Stimulated activated CD8-positive, alpha-beta memory T cell treated with anti-CD3 and anti-CD28 coated beads, Interleukin-7, amount 100 ng/mL, for 24 hours (primary cell): ENCODE measurements at places on chromosomes 7 and 10.

DNA sequence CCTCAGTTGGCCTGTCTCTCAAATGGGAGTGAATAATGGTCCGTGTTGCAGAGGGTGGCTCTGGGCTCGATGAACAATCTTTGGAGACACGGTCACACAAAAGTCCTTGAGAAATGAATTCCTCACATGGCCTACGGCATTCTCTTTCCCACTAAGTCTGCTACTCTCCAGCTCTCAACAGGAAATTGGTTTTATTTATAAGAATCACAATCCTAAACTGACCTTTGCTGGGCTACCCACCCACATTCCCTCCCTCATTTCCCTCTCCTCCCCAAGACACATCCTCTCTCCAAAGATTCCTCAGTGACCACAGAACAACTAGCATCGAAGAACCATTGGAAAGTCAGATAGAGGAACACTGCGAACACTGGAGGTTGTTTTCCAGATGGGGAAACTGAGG is 4.7 kb downstream of the AFAP1L2 start:
- DNase-seq = no peak

DNA sequence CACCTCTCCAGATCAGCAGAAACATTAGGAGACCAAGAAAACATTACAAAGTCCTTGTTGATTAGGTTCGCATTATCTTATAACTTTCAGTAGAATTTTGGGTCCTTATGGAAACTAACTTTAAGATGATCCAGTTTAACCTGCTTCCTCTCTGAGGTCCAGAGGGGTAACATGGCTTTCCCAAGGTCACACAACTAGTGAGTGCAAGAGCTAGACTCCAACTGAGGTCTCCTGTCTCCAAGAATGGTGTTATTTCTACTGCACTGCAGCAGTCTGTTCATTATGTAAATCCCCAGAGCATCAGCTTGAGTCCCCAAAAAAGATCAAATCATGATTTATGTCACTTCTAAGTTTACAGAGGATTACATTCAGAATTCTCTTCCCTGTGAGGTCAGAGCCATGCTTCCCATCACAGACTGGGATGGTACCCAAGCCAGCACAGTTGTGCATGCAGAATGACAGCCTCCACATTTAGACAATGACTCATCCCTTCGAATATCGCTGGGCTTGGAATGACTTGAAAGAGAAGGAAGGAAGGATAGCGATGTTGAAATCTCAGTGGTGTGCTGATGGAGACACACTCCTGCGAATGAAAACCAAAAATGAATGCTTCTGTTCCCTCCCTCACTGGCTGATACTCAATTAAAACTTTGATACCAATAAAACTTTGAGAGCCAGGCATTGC is 163.1 kb upstream of the PLXNA4 start:
- no peak for DNase-seq

GRCh38 chr10:42548254-42548653 is 90.1 kb downstream of the ZNF33B start:
- DNase-seq = no peak

- no peak for DNase-seq
Measured at GRCh38 chr7:5375925-5376324, 47.7 kb downstream of the TNRC18 start.

DNA sequence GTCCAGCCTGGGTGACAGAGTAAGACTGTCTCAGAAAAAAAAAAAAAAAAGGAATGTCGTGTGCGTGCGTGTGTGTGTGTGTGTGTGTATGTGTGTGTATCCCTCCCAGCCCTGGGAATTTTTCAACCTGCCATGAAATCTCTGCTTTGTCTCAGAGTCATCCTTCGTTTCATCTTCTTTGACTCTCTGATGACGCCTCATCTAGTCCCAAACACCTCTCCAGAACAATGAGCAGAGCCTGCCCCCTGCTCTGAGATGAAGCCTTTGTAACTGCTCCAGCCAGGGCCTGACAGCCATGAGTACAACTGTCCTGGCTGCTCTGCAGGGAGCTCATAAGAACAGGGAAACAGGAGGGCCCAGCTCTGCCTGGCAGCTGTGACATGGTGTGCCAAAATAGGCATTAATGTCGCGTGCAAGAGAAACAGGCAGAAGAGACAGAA is 149.5 kb downstream of the FAM107B start:
- DNase-seq = no peak

GRCh38 chr10:98489561-98490481 is 43.1 kb upstream of the HPS1 start:
- no peak for DNase-seq

DNA sequence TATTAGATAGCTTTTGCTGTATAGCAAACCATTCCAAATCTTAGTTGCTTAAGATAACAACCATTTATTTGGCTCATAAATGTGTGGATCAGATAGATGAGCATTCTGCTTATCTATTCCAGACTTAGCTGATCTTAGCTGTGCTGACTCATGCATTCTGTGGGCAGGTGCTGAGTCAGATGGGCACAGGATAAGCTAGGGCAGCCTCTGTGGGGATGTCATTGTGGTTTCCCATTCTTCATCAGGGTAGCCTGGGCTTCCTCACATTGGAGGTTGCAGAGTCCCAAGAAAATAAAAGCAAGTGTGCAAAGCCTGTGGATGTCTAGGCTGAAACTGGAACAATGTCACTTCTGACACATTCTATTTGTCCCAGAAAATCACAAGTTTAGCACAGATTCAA is 917.0 kb downstream of the TYW1 start:
- DNase-seq = no peak

GRCh38 chr10:104033401-104033930 is 52.2 kb downstream of the COL17A1 start:
- no peak for DNase-seq

DNA sequence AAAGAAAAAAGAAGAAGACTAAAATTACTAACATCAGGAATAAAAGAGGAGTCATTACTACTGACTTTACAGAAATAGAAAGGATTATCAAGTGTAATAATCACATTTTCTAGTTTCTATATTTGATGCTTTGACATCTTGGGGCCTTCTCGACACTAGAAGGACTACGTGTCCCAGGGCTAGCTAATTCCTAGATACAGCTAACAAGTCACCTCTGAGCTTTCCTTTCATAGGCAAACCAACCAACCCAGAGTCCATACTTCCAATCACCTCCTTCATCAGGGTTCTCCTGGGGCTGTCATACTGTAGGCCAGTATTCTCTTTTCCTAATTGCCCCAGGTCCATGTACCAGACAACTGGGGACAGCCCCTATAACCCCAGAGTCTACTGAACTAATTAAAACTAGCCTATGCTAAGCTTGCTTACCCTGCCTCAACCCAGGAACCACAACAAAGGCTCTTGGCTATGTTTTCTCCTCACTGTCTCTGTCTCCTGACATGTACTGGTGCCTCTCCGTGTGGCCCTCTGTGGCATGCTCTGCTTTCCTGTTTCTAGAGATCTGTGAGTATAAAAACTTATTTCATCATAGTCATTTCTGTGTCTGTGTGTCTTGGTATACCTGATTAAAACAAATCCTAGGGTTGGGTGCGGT is 6.7 kb upstream of the PARP12 start:
- DNase-seq = no peak

DNA sequence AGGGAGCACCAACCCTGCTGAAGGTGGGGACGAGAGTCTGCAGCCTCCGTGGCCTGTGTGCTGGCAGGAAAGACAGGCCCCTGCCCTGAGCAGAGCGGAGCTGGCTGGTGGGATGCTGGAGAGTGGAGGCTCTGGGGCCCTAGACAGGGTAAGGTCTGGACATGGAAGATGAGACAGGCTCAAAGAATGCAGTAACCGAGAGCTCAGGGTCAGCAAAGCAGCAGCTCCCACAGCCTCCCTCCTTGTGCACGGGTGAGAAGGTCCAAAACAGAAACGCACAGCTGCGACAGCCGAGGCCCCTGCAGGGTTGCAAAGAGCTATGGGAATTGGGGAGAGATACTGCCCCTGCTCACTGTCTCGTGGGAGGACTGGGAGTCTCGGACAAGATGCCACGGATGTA is 80.5 kb downstream of the TNS3 start:
- no peak for DNase-seq

DNA sequence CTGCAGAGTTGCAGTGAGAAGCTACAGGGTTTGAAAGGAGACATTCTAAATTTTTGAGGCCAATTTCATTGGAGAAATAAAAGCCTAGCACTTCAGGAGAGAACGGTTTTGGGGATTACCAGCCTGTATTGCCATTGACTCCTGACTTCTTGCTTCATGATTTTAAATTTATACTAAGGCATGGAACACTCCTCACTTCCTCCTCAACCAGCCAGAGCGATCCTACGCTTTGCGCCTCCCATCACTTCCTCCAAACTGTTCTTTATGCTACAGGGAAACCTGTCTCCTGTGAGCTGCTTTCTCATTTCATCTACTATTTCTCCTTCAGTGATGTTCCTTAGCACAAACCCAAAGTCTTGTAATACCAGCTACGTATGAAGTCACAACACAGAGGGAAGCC is 495.1 kb downstream of the SUGCT start:
- no peak for DNase-seq

DNA sequence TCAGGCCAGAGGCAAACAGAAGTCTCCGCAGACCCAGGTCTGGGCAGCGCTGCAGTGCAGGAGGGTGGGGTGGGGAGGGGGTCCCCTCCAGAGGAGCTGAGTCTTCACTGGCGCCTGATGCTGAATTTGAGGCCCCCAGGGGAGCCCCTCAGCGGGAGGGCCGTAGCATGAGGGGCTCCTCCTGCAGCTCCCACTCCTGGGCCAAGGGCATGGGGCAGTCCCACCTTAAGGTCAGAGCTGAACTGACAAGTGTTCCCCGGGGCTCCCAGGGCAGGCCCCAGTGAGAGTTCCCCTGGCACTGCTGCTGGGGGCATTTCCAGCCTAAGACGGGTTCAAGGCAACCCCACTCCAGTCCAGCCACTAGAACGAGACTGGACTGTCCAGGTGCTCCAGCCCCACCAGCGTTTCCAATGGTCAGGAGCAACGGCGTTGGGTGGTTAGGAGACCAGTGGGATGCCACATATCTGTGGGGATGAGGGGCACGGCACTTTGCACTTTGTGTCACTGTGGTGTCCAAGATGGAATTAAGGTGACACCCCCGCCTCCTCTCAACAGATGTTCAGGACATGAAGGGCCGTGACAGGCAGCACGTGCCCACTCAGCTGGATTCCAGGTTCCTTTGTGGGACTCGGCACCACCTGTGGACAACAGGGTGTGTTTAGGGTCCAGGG is 139.1 kb downstream of the PTPRN2 start:
- no peak for DNase-seq

- DNase-seq = no peak
Measured at GRCh38 chr7:101118856-101119255, 8.0 kb upstream of the SERPINE1 start.

GRCh38 chr10:23695825-23696420 is 257.0 kb downstream of the OTUD1 start:
- DNase-seq = no peak

GRCh38 chr10:68271196-68271882 is 39.4 kb upstream of the ATOH7 start:
- DNase-seq = no peak

DNA sequence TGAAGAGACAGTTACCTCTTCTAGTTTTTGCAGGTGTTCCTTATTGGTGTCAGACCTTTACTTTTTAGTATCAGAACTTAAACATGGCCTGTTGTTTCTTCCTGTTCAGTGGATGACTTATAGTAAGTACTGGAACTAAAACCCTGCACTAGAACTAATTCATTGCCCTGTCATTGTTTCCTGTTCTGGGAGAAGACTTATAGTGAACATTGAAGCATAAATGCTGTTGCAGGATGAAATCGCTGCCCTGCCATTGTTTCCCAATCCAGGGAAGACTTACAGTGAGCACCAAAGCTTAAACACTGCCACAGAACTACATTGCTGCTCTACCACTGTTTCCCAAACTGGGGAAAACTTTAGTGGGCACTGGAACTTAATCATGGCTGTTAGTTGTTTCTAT is 13.1 kb downstream of the IPMK start:
- DNase-seq = no peak

- DNase-seq = no peak
Measured at GRCh38 chr10:115882021-115882420, 391.0 kb downstream of the GFRA1 start.

DNA sequence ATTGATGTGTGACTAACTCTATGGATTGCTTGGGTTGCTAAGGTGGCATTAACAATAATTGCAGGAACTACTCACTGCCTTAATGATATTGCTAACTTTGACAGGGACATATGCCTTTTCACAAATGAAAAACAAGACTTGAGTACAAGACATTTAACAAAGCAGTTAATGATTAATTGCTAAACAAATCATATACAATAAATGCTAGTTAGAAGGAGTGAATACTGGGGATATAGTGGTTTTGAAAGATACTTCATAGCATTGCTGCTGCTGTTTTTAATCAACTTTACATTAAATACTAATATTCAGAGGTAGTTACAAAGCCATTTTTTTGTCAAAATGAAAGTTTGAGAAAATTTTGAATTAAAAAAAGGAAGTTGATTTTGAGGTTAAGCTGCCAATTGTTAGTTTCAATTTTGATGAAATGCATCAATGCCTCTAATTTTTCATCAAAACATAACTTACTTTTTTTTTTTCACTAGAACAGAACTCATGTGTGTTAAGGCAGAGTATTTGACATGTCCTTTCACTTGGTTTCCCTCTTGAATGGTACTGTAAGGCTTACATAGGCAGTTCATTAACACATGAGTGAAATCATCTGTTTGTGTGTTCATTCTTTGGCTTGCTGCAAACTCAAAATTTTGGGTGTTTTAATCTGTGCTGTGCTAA is 106.2 kb upstream of the SEMA3D start:
- DNase-seq = no peak

- DNase-seq = no peak
Measured at GRCh38 chr10:49335364-49335972, 36.5 kb downstream of the C10orf71 start.

DNA sequence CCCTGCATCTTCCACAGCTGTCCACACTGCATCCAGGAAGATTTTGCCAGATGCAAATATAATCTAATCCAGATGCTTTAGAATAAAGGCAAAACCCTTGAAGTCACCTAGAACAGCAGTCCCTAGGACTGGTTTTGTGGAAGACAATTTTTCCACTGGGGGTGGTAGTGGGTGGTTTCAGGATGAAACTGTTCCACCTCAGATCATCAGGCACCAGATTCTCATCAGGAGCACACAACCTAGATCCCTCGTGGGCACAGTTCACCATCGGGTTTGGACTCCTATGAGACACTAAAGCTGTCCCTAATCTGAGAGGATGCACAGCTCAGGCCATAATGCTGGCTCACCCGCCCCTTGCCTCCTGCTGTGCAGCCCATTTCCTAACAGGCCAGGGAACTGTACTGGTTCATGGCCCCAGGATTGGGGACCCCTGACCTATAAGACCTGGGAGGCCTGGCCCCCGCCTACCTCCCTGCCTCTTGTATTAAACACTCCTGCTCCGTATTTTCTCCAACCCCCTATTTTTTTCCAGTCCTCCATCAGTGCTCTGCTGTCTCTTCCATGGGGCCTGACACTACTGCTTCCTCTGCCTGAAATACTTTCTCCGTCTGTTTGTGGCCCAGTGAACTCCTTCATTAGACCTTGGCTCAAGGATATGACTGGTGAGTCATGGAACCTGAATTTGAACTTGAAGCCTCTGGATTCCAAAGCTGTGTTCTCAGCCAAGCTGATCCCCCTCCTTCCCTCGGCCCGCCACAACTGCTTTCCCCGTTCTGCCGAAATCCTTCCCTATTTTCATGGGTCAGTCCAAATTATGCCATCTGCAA is 79.9 kb upstream of the RHEB start:
- DNase-seq = no peak
